ENCODE measurements at places on chromosomes 3 and 15.

DNA sequence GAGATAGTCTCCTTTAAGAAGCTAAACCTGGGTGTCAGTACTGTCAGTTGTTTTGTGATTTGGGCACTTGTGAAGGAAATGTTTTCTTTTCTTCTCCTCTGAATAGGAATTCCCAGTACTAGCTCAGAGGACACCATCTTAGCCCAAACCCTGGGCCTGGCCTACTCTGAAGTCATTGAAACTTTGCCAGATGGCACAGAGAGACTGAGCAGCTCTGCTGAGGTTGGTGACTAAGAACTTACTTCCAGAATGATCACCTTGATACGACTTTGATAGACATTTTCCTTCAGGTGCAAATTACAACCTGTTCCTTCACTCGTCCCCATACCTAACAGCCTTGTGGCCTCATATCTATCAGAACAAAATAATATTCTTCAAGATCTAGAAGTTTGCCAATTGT, 100.2 kb downstream of the LARS2 start:
- DNase-seq: no peak

DNA sequence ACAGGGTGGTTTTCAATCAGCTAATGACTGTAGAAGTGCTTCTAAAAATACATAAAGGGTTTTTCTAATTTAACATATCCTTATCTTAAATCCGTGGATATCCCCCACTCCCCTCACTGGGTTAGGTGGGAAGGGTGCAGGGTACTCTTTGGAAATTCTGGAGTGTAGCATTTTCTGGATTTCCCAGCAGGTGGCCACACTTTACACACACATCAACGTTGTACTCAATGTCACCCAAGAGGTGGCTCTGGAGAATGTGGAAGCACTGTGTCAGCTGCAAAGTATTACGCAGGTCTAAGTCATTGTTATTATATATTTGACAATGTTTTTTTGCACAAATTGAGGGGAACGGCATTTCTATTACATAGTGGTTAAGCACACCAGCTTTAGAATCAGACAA, 168.8 kb downstream of the CHDH start:
- DNase-seq: no peak

DNA sequence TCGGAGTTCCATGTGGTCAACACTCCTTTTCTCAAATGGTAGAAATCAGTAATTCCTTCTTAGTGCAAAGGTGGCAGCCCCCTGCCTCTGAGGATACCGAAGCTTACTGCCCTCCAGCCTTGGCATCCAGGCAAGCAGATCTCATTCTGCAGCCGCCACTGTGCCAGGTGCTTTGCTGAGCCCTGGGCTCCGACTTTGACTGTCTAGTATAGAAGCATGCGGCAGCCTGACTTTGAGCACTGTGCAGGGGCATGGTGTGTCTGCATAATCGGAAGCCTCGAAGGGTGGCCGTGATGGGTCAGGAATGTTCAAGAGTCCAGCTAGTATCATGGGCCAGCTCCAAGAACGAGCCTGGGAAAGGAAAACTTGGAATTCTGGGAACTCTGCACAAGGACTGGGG, 39.7 kb downstream of the ABTB1 start:
- no peak for DNase-seq

DNA sequence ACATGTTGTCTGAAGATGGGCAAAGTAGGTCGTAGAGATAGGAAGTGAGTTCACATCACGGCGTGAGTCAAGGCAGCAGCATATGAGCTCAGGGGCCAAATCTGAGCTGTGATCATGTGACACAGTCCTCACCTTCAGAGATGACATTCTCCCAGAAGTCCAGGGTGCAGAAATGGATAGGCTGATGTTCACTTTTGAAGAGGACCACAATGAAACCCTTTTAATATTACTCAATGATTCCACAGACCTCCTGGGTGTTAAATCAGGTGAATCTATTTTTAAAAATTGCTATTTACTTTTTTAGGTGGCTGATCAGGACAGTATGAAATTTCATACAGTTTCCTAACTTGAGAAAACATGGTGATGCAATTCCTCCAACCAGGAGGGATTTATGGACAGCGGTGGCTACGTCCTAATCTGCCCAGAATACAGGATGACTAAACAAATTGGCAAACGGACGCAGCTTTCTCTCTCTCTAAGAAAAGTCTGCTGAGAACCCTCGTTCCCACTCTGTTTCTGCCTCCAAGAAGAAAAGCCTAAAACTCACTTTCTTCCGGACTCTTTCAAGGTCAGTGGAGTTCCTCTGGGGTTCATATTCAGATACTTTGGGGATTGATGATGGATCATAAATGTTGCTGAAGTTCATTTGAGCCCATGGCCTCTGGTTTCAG, 34.4 kb downstream of the B3GNT5 start:
- no peak for DNase-seq

DNA sequence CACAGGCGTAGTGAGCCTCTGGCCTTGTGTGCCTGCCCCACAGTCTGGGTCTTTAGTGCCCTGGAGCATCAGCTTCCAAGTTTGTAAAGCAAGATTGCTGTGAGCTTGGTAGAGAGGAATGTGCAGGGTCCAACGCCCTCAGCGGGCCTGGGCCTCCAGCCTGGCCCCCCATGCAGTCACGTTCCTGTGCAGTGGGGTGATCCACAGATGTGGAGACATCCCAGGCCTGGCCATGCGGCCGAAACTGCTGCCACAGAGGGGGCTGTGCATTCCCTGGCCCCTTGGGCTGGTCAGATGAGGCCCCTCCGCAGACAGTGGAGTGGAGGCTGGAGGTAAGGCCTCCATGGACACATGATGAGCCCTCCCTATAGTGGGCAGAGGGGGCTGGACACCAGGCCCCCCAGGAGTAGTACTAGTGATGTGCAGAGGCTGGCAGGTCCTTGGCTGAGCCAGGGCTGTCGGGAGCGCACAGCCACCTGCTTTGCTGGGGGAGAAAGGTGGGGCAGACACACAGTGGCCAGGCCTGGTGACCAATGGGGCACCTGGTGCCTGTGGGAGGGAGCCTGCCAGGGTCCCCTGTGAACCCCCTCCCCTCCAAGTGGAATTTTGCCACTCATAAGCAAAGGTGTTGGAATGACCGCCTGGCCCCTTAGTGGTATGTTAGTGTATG, 71.5 kb downstream of the EFCAB12 start:
- no peak for DNase-seq

- DNase-seq: no peak
Observed at GRCh38 chr3:62329971-62330370, 43.4 kb downstream of the FEZF2 start.

- no peak for DNase-seq
Observed at GRCh38 chr3:144148356-144148755, 176.7 kb downstream of the DIPK2A start.

GRCh38 chr3:128559486-128560225, 66.7 kb upstream of the GATA2 start:
- peak; percentile 44 for DNase-seq

GRCh38 chr3:141600331-141600730, 113.5 kb downstream of the RASA2 start:
- no peak for DNase-seq

GRCh38 chr3:127999509-128000106, 52.6 kb upstream of the SEC61A1 start:
- no peak for DNase-seq

DNA sequence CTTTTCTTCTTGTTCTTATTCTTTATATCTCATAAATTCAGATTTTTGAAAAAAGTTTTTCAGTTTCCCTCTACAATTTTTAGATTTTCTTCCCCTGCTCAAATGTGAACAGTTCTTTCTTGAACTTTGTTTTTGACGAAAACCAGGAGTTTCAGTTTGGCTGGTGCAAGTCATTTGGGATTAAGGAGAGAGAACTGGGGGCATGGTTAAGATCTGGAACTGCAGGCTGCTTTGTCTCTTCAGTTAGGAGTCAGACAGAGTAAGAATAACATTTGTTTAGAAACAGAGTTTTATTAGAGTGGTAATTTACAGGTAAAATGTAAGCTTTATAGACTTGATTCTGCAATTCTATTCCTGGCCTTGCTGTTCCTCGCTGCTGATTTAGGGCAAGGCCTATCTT, 310.5 kb upstream of the C2CD4B start:
- DNase-seq: no peak

- peak; percentile 60 for DNase-seq
Observed at GRCh38 chr3:172522871-172523818, at the start of gene TNFSF10. Gene TNFSF10 (minus strand): TSS chr3:172523430. CDS start chr3:172523384, 46 bp downstream.

GRCh38 chr3:186787642-186788481, 4.5 kb downstream of the EIF4A2 start:
- no peak for DNase-seq

DNA sequence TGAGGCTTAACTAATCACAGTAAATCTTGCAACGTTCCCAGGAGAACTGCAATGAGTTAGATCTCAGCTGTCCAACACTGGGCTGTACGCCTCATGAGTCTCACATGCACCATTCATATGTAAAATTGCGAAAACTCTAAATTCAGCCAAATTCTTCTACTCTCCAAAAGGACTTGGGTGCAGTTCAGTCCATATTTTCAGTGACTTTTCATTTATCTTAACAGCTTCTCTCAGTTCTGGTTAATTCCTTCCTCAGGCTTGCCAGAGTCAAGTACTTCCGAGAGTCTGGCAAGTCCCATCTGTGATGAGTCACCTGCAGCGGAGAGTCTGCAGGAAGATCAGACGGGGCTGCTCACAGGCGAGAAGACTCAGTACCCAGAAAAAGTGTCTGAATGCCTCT, 11.5 kb downstream of the CCDC80 start:
- peak; percentile 41 for DNase-seq

DNA sequence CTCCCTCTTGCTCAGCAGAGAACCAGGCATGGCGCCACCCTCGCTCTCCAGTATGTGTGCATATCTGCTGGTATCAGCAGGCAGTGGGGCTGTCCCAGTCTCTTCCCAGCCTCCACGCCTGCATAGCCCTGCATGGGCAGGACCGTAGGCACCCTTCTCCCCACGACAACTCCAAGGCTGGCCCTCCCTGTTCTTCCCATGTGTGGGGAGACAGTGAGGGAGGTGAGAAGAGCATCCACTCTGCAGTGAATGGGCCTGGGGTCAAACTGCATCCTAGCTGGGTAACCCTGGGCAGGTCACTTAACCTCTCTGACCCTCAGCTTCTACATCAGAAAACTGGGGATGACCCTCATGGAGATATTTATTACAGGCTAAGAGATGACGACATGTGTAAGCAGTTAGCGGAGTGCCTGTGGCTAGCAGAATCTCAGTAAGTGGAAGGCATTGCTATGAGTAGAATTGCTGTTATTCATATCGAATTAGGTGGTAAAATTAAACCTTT, 13.3 kb upstream of the SSUH2 start:
- no peak for DNase-seq

GRCh38 chr15:93239591-93239990, 150.6 kb upstream of the RGMA start:
- DNase-seq: no peak

- no peak for DNase-seq
Observed at GRCh38 chr3:114904633-114905032, 242.5 kb downstream of the ZBTB20 start.

DNA sequence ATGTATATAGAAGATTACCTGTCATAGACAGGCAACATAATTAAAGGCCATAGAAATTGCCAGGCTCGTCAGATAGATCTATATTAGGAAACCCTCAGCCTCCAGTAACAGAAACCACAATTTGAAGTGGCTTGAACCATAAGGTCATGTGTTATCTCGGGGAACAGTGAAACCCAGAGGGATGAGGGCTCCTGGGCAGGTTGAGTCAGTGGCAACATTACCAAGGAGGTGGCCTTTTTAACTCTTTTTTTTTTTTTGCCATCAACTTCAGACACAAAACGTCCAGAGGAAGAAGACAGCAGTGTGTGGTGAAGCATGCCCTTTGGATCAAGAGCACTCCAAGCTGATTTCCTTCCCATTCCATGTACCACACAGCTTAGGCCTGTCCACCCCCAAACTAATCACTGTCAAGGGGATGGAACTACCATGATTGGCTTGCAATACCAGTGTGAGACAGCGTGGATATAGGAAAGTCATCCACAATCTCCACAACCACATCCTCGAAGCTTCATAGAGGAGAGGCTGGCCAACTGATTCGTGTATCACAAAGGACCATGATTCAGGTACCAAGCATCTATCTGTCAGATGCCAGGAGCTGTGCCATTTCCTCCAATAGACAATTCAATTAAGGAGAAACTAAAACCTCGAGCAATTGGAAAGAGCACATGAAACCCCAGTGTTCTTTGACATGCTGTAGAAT, 999 bp upstream of the KIF7 start:
- DNase-seq: no peak

DNA sequence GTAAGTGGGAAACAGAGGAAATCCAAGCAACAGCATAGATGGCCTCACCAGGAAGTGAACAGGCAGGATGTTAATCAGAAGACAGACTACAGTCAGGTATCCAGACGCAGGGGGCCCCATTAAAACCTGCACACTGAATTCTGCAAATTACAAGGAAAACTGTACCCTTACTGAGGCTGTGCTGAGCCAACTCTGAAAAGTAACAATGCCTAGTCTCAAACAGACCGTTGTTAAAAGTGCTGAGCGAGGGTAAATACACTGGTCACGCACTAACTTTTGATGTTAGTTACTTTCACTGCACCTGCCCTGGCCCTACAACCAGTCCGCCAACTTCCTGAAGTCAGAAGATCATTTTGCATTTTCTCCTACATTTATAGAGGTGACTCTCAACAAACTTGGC, 1.0 kb downstream of the TAMM41 start:
- peak; percentile 17 for DNase-seq

- no peak for DNase-seq
Observed at GRCh38 chr3:183819831-183820230, 5.5 kb downstream of the MAP6D1 start.

GRCh38 chr3:173306110-173306509, 91.4 kb upstream of the NLGN1 start:
- no peak for DNase-seq

DNA sequence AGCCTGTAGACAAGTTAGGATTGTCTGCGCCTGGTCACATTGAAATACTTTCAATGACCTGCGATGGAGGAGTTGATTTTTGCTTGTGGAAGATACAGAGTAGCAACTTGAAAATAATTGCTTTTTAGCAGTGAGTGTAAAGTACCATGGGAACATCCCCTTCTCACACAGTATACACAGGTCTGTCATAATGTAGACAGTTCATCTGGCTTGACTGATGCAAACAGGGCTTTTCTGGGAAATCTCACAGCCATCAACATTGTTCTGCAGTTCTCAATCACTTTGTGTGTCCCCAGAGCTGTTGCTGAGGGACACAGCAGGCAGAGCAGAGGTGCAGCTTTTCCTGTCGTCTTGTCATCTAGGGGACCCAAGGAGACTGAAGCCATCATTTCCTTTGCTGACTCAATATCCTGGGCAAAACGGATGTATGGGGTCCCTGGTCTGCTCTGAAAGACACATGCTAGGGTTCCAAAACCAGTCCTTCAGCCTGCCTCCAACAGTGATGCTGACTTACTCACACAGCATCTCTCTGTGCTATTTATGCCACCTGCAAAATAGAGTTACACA, 5.3 kb upstream of the REC114 start:
- DNase-seq: no peak

Data from LoVo (cell line).